Stimulated activated CD4-positive, alpha-beta T cell treated with anti-CD3 and anti-CD28 coated beads, Interleukin-1b, Interleukin-23, amount 100 ng/mL, for 1 hour (primary cell): ENCODE measurements at places on chromosomes 6 and 20.

- no peak for DNase-seq
Measured at GRCh38 chr20:10673176-10673841, 490 bp downstream of the JAG1 start.

- no peak for DNase-seq
Measured at GRCh38 chr20:13684566-13685222, 46.0 kb upstream of the TASP1 start.

GRCh38 chr6:159065091-159065490, 20.3 kb upstream of the TAGAP start:
- no peak for DNase-seq

DNA sequence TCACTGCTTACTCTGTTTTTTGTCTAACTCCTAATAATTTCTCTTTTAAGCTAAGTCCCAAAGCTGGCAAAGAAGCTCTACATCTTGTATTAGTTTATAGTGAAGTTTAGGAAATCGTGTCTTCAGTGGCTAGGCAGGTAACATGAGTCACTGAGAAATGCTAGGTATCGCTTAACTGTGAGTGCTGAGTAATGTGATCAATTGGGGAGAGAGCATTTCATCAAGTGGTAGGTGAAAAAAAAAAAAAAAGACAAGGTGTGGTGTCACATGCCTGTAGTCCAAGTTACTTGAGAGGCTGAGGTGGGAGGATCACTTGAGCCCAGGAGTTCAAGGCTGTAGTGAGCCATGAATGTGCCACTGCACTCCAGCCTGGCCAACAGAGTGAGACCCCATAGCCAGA, 125.3 kb downstream of the FAM83B start:
- no peak for DNase-seq

DNA sequence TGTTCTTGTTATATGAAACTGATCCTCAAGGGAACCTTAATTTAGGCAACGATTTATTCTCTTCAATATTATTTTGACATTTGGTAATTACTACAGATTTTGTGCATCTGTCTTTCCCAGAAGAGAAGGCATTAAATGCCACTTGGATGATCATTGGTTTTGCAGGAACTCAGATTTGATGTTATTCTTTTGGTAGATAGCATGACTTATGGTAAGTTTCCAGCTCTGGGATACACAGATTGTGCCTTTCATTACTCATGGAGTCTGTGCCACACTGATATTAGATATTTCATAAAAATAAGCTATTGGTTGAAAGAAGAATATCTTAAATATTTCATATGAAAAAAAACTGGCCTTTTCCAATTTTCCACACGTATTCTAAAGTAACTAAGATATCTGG, 120.1 kb downstream of the AIG1 start:
- DNase-seq: no peak

- DNase-seq: no peak
Measured at GRCh38 chr20:3804254-3804751, 8.2 kb downstream of the CDC25B start.

- no peak for DNase-seq
Measured at GRCh38 chr6:165640806-165641205, 22.2 kb downstream of the PDE10A start.

DNA sequence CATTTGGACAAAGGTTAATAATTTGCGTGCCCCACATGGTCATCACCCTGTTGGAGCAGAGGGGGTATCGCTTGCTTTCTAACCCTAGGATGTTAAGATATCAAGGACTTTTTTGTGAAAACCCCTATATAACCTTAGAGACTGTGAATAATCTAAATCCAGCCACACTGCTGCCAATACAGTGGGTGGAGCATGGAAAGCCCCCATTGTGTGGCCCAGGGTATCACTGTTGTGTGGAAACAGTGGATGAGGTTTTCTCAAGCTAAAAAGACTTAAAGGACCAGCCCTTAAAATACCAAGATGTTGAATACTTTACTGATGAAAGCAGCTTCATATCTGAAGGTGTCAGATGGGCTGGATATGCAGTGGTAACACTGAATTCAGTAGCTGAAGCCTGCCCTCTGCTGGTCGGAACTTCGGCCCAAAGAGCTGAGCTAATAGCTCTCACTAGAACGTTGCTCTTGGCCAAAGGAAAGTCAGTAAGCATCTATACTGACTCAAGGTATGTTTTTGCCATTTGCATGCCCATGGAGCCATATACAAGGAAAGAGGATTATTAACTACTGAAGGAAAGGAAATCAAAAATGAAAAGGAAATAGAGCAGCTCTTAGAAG, 695.2 kb downstream of the PHF3 start:
- DNase-seq: no peak

DNA sequence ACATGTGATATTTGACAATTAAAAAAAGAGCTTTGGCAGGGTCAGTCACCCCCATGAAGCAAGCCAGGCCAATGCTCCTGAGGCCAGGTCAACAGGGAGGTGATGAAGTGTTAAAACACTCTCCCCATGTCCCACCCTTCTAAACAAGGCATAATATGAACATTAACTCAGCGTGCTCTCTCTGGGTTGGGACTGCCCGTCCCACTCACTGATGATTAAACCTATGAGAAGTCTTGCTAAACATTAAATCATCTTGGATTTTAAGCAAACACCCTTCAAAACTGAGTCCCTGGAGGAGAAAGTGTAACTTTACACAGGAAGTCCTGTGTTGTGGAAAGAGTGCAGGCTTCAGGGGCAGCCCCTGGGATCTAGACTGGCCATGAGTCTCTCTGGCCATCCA, 558.5 kb downstream of the CD83 start:
- DNase-seq: no peak

- DNase-seq: no peak
Measured at GRCh38 chr20:41654292-41654691, 36.1 kb upstream of the CHD6 start.

GRCh38 chr6:166626177-166627032, 646 bp downstream of the RPS6KA2 start:
- DNase-seq: no peak

DNA sequence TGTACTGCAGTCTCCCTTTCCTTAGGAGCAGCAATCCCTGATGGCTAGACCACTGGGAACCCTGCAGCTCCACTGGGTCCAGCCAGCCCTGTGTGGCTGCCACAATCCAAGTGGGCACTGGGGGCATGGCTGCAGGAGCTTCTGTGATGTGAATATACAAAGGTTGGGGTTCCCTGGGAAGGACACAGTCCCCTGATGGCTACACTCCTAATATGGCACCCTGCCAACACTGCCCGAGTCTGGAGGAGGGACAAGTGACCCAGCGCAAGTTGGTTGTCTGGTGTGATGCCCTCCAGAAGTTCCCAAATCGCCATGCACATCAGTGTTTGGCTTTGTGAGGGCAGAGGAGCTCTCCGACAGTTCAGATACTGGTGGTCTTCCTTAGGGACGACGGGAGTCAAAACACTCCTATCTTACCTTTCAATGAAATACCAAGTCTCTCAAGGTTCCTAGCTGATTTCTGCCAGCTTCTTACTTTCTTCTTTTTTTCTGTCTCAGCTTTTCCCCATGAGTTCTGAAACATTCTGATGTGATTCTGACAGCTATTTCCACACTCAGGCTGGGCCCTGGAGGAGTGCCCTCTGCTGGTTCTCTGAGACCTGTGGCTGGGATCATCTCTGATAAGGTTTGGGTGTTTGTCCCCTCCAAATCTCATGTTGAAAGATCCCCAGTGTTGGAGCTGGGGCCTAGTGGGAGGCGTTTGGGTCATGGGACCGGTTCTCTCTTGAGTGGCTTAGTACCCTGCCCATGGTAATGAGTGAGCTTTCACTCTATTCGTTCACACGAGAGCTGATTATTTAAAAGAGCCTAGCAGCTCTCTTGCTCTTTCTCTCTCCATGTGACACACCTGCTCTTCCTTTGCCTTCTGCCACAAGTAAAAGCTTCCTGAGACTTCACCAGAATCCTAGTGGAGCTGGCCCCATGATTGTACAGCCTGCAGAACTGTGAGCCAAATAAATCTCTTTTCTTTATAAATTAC, 15.5 kb upstream of the ZFP57 start:
- DNase-seq: no peak

GRCh38 chr20:17457588-17458190, 73.5 kb downstream of the BFSP1 start:
- DNase-seq: no peak
